ENCODE measurements at places on chromosomes 4 and X.

GRCh38 chr4:14583752-14584151, 418.5 kb upstream of the CPEB2 start:
- DNase-seq: no peak

- peak; percentile 52 for DNase-seq
Measured at GRCh38 chr4:68349279-68349648, 626 bp downstream of the YTHDC1 start.

- no peak for DNase-seq
Measured at GRCh38 chrX:152988536-152989291, 5.2 kb downstream of the PNMA5 start.

- no peak for DNase-seq
Measured at GRCh38 chr4:103095080-103095479, 4.6 kb downstream of the BDH2 start.

- no peak for DNase-seq
Measured at GRCh38 chr4:20254511-20255250, 3.0 kb downstream of the SLIT2 start.

DNA sequence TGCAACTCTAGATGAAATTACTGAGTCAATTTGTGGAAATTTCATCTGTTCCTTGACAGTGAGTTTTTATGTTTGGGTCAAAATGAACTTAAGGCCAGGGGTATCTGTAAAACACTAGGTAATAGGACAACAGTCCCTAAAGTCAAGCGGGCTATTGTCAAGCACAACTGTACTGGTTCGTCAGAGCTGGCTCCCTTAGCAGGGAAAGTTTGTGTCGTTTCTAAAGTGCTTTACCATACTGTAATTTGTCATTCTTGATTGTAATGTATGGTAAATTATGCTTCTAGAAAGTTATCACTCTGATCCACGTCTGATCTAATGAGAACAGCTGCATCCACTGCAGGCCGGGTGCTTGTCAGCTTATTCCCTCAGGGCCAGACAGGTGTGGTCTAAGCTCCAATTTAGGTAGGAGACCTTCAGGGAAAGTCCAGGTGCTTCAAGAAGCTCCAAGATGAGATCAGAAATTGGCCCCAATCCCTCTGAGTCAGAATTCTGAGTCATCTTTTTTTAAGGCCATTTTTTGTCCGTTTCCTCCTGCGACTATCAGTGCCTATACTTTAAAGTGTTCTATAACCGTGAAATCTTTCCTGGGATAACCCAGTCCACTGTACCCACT, 92.2 kb downstream of the PALLD start:
- no peak for DNase-seq

DNA sequence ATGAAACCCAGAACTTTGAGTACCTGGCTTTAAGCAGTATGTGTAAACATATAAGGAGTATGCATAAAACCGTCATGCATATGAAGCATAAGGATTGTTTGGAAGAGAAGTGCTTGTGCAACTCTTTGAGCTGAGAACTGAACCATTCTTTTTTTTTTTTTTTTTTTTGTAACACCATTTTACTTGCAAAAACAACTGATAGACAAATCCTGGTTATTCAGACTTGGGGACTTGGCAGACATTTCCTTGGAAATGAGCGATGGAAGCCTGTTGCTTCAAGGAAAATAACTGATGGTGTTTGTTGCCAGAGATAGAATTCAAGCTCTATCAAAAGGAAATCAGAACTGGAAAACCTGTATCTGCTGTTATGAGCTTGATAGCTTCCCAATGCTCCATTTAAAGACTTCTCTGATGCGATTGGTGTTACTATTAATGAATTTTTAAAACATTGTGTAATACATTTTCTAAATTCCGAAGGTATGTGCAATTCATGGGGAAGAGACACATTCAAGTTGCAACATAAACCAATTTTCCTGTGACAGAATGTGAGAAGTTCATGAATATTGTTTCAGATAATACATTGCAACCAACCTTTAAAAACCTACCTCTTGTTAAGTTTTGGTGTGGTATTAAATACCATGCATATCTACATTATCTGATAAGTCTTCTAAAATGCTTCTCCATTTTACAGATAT, 47.0 kb upstream of the FAT1 start:
- no peak for DNase-seq

GRCh38 chr4:844752-845232, 18.9 kb upstream of the CPLX1 start:
- DNase-seq: no peak

DNA sequence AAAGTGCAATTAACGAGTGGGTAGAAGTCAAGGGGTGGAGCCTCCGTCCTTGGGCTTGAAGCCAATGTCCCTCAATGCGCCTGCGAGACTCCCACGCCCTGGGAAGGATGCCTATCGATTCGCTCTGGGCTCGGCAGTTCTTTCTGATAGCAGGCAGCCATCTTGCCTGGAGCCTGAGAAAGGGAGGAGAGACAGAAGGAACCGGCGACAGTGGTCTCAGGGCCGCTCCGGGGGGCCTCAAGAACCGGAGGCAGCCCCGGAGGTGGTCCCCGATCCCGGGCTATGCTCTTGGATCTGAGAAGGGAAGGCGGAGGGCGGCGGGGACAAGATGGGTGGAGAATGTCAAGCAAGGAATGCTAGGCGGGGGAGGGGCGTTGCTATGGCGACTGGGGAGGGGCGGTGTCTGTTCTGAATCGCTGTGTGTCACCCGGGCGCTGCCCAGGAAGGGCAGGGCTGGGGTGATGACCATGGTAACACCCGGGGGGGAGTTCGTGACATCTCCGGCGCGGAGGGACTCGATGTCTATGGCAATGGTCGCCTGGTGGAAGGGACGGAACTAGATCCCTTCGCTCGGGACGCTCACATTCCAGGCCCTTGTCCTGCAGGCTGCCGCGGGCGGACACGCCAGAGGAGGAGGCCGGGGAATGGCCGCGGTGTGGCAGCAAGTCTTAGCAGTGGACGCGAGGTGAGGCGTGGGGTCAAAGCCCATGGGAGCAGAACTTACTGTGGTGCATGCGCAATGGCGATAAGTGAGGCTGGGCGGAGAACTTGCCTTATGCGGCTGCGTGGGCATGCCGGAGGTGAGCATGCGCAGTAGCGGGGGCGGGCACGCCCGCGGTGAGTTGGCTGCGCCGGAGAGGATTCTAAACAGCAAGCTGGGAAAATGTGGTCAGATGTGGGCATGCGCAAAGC, at the start of gene WDR13:
WDR13 (plus strand) TSS at position 140 of the 912 bp plus-strand sequence; CDS start at position 645, 505 bp downstream.
- DNase-seq: peak; percentile 94

GRCh38 chr4:21949073-21949457, 493 bp upstream of the KCNIP4 start:
- DNase-seq: no peak

DNA sequence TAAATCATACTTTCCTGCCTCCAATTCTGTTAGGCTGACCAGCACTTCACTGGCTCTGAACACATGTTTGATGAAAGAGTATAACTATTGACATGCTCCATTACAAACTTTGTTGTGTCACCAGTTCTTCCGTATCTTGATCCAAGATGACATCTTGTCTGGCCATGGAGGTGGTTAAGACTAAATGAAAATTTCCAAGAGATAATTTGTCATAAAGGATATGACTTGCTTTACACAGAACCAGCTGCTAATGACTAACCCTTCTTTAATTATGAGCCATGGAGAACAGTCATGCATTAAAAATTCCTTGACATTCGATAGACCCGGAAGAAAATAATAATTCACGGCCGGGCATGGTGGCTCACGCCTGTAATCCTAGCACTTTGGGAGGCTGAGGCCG, 17.7 kb upstream of the N4BP2 start:
- no peak for DNase-seq

DNA sequence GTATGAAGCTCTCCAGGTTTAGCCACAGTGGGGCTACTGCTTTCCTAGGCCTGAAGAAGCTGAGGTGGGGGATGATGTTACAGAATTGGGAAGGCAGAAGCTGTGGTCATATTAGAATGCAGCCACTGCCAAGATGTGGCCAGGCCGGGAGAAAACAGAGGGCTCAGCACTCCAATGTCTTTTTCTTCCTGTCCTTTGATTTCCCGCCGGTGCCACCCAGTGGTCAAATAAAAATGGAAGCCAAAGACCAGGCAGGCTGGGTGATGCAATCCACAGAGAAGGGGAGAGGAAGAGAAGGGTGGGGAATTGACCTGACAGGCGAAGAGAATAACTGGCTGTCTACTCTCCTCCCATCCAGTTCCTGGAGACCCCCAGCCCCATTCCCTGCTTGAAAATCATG, 94.9 kb upstream of the SHISA3 start:
- DNase-seq: no peak

DNA sequence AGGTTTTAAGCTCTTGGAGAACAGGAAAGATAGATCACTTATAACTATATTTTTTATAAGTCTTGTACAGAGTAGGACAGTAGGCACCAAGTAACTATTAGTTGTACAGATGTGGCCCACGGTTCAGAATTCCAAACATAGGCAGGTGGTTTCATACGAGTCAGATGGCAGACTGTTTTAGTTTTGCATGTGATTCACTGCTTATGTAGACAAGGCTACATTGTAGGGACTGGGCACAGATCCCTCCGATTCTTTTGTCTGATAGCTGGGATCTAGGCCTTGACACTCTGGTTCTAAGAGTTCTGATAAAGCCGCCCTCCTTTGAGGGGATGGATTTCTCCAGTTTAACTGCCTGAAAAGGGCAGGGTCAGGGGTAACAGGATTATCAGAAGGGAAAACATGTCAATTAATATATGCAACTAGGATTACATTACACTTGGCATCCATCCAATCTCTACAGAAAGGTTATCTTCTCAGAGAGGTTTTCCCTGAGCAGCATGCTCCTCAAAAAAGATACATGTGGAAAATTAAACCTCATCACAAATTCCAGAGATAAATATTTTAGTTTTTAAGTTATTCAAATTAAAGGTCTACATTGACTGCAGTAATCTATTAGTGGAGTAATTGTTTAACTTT, 87.8 kb downstream of the SPRY1 start:
- no peak for DNase-seq

GRCh38 chr4:148514581-148514980, 72.4 kb upstream of the NR3C2 start:
- DNase-seq: no peak

GRCh38 chrX:101693476-101693875, 33.8 kb upstream of the ARMCX2 start:
- no peak for DNase-seq

GRCh38 chr4:52925531-52925968, 63.4 kb downstream of the RASL11B start:
- no peak for DNase-seq

GRCh38 chr4:80431203-80431965, 95.9 kb downstream of the CFAP299 start:
- DNase-seq: no peak

DNA sequence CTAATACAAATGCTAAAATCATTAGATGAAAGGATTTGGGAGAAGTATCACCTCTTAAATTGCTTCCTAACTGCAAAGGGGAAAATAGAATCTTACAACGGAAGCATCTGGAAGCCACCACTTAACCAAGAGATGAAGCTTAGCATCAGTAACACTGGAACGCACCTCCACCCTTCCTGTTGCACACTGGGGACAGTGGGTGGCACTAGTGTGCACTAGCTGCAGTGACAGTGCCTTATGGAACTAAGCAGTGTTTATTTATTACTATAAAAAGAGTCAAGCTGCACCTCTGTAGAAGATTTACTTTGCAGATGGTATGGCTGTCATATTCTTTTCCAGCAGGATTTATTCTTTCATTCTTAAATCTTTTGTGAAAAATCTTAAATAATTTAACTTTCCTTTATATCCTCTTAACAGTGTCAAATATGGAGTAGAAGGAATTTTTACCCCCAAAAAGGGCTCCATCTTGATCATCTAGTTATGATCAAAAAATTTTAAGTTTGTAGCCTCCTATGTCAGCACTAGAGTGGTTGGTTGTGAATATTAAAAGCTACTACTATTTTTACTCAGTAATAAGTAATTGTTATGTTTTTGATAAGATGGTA, 76.7 kb downstream of the SCD5 start:
- DNase-seq: peak; percentile 25

- DNase-seq: no peak
Measured at GRCh38 chr4:7067126-7067451, 775 bp downstream of the GRPEL1 start.

DNA sequence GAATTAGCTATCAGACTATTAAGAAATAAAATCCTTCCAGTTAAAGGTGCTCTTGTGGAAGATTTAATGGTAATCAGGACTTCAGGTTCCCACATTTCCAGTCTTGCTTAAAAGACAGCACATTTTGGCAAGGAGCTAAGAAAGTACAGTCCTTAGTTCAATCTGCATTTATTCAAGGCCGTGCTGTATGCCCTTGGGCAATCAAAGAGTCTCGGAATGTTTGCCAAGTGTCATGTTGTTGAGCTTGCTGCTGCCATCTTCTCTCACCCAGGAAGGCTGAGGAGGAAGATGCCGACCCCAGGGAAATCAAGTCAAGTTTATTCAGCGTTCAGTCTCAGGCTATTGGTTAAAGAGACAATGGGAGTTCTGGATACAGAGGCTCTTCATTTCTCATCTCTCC, 388.1 kb upstream of the IGFBP7 start:
- no peak for DNase-seq

DNA sequence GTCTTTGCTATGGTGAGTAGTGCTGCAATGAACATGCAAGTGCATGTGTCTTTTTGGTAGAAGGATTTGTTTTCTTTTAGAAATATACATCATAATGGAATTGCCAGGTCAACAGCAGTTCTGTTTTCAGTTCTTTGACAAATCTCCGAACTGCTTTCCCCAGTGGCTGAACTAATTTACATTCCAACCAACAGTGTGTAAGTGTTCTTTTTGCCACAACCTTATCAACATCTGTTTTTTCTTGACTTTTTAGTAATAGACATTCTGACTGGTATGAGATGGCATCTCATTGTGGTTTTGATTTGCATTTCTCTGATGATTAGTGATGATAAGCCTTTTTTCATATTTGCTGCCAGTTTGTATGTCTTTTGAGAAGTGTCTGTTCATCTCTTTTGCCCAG, 406.3 kb downstream of the DTHD1 start:
- DNase-seq: no peak

DNA sequence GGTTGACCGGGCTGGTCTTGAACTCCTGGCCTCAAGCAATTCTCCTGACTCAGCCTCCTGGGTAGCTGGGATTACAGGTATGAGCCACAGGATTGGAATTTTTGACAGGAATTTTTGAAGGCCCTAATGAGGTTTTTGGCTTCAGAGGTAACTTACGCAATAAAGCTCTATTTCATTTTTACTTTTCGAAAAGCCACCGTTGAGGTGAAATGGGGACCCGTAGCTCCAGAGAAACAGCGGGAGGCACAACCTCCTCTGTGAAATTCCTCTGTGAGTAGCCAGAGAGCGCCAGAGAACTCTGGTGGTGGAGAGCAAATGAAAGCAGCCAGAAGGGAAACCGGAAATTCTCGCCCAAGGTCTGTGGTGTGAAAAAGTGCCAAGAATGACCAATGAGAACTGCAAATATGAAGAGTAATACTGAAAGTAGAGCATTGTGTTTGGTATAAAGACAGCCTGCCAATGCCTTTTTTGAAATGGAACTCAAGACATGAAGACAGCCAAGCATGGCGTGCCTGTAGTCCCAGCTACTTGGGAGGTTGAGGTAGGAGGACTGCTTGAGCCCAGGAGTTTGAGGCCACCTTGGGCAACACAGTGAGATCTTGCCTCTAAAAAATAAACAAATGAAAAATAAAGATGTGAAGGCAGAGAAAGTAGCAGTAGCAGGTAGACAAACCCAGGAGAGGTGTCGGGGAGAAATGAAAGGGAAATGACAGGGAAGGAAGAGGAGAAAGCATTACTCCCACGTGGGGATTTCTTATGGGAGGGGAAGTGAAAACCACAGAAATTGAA, 33.0 kb upstream of the TMEM131L start:
- DNase-seq: peak; percentile 87

All from CD4-positive, alpha-beta T cell treated with Interleukin-17A for 1 hour (primary cell).